ENCODE measurements at places on chromosomes 3 and 15. TPM values are rescaled to one million over a fixed set of nuclear protein-coding genes. Genes with fewer than 3 reads are reported as not detected.

WNT7A gene
- total RNA-seq = not detected

IMPG2 gene
- total RNA-seq = 0.32 TPM

DNA sequence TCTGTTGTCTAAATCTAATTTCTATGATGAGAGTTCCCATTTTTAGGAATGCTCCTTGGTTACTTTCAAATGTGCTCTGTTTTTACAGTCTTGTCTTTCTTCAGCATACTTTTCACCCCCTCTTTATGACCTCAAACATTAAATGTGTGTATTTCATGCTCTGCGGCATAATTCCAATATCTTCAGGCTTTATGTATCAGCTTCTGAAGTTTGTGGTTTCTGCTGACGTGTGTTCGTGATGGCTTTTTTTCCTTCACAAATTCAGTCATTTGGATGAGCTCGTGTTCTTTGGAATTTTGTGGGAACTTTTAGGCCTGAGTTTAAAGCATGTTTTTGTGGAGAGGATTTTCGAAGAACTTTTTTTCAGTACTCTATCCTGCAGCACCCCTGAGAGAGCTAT, 97.7 kb upstream of the CHRNA7 start:
- DNase-seq = no peak

DNA sequence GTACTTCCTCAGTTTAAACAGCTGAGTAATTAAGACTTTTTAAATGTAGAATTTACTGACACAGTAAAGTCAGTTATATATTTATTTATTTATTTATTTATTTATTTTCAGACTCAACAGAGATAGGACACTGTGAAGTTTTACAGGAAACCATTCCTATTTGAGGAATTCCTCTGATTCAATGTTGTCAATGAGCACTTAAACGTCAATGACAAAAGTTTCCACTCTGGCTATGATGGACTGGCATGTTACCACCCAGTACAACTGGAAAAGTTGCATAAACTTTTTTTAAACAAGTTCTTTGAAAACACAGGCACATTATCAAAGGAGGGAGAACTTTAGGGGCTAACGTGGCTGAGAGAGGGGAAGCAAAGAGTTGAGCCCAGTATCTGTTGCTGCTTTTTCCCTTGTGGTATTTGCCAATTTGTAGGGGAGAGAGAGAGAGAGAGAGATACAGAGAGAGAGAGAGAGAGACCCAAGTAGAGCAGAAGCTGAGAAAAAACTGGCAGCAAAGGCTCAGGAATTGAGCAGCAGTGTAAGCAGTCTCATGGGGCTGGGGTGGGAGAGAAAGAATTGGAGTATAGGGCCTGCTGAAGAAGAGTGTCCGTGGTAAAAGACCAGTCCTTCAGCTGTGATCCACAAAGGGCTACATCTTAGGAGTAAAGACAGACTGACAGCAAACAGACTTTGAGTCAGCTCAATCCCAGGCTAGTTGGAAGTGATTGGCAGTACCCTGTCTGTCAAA, 18.3 kb upstream of the ACTC1 start:
- DNase-seq = no peak

DNA sequence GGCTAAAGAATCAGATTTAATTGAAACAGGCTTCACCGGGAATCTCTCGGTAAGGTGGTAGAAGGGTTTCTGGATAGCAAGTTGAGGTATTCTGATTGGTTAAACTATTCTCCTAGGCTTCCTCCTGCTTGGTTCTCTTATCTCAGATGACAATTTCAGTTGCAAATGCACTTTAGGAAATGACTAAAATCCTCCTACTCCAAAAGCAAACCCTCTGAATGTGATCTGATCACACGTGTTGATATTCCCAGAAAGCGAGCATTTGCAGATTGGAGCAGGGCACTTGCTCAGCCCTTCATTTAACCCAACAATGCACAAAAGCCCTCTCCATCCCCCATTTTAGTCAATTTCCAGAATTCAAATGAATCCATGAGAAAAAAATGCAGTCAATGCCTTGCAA, 55.6 kb upstream of the ICE2 start:
- DNase-seq = no peak

DNA sequence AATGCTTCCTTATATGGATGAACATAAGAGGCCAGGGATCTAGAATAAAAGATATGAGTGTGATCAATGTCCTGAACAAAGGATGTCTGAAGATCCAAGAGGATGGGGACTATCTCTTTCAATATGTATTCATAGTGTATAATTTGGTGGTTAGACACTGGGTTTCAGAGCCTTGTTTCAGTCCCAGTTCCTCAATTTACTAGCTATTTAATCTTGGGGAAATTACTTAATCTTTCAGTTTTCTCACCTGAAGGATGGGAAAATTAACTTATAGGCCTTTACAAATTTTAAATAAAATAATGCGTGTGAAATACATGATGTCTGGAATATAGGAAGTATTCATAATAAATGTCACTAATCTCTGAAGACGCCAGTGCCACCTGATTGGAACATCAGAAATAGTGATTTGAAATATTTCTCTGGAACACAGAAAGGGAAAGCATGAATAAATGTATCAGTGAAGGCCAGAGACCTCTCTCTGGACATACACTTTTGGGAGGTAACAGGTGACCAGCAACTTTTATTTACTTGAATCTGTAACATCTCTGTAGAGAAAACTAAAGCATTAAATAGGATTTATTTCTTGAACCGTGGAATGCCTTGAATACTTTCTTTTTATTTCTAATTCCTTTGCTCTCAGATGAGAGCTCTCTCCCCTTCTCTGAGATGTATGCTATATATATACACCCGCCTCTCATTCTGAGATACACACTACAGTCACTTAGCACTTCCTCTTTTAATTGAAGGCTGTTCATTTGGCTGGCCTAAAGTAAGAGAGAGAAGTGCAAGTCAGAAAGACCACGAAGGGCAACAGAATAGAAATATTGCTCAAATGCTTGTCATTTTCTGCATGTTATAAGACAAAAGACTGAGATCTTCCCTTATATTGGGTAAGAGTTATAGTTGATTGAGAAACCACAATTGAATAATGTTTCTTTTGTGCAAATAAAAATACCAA, 407.1 kb downstream of the LSAMP start:
- DNase-seq = no peak

DNA sequence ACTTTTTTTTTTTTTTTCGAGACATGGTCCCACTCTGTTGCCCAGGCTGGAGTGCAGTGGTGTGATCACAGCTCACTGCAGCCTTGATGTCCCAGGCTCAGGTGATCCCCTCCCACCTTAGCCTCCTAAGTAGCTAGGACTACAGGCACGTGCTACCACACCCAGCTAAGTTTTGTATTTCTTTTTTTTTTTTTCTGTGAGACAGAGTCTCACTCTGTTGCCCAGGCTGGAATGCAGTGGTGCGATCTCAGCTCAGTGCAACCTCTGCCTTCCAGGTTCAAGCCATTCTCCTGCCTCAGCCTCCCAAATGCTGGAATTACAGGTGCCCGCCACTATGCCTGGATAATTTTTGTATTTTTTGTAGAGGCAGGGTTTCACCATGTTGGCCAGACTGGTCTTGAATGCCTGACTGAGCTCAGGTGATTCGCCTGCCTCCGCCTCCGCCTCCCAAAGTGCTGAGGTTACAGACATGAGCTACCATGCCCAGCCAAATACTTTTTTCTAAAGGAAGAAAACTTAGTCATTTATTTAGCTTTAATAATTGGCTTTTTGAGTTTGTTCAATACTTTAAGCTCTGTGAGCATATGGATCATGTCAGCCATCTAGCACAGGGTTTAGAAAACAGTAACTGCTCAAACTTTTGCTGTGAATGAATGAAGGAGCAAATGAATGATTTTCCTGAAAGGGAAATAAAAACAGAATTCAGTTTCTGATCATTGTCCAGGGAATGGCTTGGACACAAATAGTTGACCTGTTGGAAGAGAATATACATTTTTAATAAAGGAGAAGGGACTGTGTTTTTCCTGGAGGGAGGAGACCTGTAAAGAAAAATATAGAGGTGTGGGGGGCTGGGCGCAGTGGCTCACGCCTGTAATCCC, 26.0 kb downstream of the UBE2E1 start:
- no peak for DNase-seq

DNA sequence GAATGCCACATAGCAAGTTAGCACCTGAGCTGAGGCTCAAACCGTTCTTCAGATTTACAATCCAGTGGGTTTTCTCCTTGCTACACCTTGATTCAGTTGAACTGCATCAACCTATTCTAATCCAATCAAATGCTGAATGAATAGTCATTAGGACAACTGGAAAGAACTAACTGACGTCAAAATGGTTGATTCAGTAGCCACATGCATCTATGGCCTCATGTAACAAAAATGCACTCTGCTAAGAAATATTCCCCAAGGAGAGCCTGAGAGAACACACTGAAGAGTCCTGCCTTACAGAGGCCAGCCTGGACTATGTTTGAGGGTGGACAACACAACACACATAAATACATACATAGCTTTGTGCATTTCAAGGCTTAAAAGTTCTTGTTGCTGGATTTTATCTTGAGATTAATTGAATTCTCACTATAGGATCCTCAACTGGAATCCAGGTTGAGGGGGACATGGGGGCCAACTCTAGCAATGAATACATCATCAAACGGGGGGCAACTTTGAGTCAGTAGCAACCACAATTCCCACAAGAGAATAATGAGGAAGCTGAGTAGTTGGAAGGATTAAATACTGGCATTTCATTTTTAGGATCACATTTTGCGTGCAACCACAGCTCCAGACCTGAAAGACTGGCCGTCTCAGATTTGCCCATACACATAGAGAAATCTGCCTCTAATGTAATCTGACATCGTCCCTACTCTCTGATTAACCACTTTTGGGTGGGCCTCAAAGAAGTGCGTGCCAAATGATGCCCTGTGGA, 280.2 kb upstream of the ICE2 start:
- peak; percentile 89 for DNase-seq

DNA sequence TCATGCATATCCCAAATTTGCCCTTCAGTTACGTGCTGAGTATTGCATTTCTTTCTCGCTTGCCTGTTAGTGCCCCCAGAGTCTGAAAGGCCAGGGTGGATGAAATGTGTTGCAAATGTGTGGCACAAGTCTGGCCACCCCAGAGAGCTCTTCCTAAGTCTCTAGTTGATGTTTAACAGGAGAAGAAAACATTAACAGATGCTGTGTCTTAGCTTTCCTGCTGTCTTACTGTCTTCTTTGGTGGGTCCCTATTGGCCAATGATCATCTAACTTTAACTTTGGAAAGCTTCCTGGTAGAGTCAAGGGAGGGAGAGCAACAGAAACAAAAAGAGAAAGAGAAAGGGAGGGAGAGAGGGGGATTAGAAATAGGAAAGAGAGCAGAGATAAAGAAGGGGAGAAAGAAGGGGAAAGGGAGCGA, 76.7 kb upstream of the P3H2 start:
- DNase-seq = no peak

DNA sequence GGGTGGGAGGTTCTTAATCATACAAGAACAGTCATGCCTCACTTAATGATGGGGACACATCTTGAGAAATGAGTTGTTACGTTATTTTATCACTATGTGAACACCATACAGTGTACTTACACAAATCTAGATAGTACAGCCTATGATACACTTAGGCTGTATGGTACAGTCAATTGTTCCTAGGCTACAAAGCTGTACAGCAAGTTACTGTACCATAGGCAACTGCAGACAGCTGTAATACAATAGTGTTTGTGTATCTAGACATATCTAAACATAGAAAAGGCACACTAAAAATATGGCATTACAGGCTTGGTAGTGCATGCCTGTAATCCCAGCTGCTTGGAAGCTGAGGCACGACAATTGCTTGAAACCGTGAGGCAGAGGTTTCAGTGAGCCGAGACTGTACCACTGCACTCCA, 55.7 kb upstream of the PLXND1 start:
- DNase-seq = no peak

DNA sequence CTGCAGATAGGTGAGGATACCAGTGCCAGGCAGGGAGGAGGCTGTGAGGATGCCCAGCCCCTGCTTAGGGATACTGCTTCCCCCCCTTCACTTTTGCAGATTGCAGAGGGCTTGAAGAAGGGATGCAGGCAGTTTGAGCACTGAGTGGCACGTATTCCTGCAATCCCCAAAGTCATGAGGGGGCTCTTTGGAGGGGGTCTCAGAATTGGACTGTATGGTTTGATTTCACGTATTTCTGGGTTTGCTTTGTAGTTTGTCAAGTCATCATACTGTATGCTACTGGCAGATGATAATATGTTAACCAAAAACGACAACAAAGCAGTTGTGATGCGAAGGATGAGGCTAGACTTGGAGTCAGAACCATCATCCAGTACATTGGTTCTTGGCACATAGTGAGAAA, 28.1 kb downstream of the CHST14 start:
- no peak for DNase-seq

GRCh38 chr3:139265131-139266016, 78.4 kb upstream of the MRPS22 start:
- no peak for DNase-seq

DNA sequence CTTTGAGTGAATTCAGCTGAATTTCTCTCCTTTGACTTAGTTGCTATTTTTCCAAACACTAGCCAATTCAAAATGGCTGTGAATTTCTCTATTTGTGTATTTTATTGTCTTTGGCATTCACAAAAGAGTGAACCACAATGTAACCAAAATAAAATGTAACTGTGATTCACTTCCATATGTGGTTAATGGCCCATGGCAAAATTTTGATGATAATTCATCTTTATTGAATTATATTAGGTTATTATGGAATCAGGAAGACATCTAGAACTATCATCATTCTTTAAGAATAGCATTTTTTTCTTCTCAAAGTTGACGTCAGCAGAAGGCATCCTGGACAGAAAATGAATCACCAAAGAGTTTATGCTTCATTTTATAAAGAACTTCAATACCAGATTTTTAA, 705.3 kb upstream of the NAALADL2 start:
- DNase-seq = no peak

GRCh38 chr3:112032098-112032731, 2.3 kb upstream of the TMPRSS7 start:
- DNase-seq = no peak

DNA sequence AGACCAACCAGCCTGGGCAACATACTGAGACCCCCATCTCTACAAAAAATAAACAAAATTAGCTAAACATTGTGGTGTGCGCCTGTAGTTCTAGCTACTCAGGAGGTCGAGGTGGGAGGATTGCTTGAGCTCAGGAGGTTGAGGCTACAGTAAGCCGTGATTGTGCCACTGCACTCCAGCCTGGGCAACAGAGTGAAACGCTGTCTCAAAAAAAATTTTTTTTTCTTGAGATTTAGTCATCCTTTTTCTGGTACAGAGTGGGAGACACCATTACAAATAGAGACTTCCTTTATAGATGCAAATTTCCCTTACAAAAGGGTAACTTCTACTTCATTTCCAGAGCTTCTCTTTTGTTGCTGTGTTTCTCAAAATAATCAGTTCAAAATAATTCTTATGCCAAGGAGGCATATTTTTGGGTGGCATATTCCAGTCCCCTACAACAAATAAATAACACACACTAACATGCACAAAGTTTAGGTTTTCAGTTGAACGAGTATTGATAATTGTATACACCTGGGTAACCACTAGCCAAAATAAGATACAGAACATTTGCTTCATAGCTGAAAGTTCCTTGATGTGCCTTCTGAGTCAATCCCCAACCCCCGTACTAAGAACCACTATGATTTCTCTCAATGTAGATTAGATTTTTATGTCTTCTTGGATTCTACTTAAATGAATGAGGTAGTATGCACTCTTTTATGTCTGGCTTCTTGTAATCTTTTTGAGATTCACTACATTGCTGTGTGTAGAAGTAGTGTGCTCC, 248.9 kb upstream of the PROK2 start:
- no peak for DNase-seq
